ENCODE measurements at places on chromosomes 2 and 18.

GRCh38 chr18:10284540-10285282, 169.7 kb upstream of the APCDD1 start:
- no peak for DNase-seq

- DNase-seq: no peak
These were observed 246.3 kb upstream of the NRP2 start for GRCh38 chr2:205435970-205436369.

GRCh38 chr2:229044581-229044980, 226.5 kb downstream of the PID1 start:
- DNase-seq: no peak

DNA sequence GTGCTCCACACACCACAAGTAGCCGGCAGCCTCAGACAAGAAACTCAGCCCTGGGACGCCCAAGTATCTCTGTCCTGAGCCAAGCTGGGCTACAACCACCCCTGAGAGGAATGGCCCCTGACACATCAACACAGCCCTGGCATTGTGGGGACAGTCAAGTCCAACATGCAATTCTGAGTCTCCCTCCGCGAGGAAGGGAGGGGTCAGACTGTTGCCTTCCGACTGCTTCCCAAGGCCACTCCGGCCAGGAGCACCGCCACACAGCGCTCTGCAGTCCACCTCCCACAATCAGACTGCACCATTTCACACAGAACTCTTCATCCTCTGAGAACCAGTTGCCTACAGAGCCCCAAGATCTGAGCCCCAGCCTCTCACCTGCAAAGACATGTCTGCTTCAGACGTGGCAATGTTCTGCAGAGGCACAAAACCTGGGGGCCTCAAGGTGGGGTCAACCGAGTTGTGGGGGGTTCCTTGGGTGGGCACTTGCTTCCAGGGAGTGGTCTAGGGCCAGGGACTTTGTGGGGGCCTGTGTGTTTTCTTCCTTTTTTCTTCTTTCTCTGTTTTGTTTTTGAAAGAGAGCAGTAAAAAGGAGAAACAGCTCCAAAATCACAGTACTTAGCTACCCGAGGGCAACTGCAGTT, 76.7 kb upstream of the SALL3 start:
- DNase-seq: no peak

- no peak for DNase-seq
These were observed 191.5 kb upstream of the FANCL start for GRCh38 chr2:58432491-58433170.

DNA sequence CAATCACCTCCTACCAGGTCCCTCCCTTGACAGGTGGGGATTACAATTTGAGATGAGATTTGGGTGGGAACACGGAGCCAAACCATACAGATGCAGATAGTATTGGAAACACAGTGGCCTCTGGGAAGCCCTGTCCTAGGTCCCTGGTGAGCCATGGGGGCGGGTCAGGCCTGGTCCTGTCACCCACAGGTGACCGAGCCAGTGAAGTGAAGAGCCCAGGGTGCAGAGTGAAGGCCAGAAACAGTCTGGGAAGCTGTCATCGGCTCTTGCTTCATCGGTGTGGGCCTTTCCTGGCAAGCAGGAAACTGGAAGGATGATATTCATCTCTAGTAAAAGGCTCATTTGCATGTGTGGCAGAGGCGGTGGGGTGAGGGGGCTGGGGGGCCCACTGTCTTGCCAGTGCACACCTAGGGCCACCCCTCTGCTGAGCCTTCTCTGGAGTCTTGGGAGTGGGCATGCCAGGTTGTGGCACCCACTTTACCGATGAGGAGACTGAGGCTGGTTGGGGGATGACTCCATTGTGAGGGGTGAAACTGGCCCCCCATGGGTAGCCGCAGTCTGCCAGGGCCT, 290.6 kb downstream of the NDUFA10 start:
- no peak for DNase-seq

DNA sequence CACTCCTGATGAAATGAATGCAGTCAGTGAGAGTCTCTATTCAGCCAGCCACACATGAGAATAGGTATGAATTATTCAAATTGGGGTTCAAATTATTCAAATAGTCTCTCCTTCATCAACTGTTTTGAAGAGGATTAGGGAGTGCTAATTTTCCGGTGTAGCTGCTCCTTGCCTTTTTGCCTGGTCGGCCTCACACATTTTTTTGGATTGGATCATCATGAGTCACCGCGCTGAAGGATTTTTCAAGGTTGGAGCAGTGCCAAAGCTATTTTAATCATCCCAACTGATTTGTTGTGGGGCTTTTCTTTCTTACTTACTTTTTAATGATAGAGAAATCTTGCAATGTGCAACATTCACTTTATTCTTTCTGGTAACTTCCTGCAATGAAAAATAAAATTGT, 2.4 kb upstream of the DTNA start:
- no peak for DNase-seq

DNA sequence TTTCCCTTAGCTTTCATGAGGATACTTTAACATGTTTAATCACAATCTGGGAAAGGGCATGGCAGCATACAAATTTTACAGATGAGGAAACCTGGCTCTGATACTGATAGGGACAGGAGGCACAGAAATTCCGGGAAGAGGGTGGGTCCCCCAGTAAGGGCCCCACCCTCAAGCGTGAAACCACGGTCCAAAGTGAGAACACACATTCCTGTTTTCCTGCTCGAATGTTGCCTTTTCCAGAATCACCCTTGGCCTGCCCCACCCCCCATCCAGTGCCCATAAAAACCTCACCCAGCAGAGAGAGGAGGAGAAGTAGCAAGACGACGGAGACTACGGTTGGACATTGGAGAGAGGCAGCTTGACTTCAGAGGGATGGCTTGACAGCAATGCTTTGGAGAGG, 98.2 kb downstream of the HIBCH start:
- no peak for DNase-seq

- no peak for DNase-seq
These were observed 34.4 kb downstream of the LGALSL start for GRCh38 chr2:64488050-64488974.

DNA sequence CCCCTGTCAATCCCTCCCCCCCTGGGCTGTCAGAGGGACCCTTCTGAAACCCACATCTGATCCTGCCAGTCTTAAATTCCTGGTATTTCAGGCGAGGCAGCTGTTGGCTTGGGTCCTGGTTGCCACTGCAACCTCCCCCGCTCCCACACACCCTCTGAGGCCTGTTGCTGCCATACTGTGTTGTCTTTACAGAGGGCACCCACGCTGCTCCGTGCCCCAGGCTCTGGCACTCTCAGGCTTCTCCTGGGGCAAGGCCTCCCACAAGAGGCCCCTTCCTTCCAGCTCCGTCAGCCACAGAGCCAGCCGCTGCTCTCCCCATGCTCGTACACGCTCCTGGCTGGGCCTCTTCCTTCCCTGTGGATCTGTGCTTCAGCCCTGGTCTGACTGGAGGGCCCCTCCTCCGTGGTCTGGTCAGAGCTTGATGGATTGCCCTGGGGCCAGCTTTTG, 8.6 kb downstream of the CABLES1 start:
- no peak for DNase-seq

- DNase-seq: no peak
These were observed 108.1 kb upstream of the CREB1 start for GRCh38 chr2:207421671-207422070.

DNA sequence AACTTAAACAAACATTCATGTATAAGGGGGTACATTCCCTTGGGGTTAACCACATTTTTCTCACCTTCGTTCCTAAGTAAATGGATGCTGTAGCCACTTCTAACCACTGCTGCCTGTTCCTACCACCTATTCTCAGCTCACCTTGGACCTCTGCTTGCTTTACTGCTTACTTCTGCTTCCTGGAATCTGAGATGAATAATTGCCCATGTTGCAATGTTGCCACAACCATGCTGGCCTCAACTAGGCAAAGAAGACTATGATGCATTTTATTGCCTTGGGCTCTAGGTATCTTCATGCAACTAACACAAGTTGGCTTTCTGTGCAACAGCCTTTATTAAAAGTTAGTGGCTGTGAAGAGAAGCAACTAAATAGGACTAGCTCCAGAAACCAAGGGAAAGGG, 106.3 kb upstream of the TCF4 start:
- no peak for DNase-seq

DNA sequence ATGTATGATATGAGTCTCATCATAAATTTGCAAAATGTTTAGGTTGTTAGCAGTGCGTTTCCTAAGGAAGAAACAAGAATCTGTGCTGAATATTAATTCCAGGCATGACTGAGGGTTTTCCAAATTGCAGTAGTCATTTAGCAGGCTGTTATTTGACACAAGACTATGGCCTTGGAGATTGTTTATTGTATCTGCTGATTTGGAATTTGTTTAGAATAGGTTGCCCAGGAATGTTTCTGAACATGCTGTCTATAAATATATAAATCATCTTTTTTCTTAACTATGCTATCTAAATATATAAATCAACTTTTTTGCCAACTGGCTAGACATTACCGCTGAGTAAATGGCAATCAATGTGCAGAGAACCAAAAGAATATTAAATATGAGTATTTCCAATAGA, 90.9 kb downstream of the DOK6 start:
- no peak for DNase-seq

- no peak for DNase-seq
These were observed 7.3 kb downstream of the ALPP start for GRCh38 chr2:232385660-232386489.

- DNase-seq: no peak
These were observed 634 bp downstream of the CREB1 start for GRCh38 chr2:207530160-207531031.

DNA sequence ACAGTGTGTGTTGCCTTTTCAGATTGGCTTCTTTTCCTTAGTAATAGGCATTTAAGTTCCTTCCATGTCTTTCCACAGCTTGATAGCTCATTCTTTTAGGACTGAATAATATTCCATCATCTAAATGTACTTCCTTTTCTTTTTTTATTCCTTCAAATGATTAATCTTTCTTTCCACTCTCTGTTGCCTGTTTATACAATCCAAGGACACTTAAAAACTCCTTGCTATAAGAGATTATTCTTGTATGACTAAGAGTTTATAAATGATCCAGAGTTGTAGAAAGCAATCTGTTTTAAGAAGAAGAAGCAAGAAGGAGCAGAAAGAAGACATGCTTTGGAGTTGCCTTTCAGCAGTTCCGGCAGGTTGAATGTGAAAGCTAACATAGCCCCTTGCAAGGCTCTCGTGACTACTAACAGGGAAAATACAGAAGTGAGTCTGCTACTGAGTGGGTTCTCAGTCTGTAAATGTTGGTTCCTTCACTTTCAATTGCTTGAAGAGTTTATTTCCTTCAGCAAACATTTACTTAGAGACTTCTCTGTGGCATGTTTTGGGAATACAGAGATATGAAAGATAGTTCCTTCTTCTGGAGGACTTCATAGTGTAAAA, 123.0 kb downstream of the PMAIP1 start:
- no peak for DNase-seq

DNA sequence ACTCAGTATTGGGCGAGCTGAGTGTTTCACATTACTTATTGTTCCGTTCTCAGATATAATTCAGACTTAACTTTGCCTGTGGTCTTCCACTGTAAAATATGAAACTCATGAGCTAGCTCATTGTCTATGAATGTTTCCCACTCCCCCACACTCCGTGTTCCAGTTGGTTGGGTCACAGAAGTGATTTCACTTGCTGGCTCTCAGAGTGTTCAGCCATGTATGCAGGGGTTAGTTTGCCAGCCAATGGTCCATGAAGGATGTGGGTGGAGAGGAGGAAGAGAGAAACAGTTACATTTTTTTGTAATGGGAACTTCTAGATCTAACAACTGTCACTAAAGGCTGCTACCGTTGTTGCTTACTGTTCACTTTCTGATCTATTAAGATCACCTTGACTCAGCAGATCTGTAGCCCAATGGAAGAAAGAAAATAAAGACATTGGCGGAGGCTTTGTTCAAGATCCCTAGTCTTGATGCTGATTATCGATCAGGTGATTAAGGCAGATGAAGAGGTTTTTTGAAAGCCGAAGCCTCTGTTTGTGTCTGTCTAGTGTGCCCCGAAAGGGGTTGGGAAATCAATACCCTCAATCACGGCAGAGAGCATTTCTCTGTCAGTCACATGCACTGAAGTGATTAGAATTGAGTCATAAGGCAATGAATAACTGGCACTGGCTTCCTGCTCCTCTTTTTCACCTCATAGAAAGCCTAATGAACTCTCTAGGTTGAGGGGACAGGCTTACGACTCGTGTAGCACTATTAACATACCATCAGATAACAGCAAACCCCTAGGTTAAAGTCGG, 279.7 kb upstream of the FIGN start:
- no peak for DNase-seq

DNA sequence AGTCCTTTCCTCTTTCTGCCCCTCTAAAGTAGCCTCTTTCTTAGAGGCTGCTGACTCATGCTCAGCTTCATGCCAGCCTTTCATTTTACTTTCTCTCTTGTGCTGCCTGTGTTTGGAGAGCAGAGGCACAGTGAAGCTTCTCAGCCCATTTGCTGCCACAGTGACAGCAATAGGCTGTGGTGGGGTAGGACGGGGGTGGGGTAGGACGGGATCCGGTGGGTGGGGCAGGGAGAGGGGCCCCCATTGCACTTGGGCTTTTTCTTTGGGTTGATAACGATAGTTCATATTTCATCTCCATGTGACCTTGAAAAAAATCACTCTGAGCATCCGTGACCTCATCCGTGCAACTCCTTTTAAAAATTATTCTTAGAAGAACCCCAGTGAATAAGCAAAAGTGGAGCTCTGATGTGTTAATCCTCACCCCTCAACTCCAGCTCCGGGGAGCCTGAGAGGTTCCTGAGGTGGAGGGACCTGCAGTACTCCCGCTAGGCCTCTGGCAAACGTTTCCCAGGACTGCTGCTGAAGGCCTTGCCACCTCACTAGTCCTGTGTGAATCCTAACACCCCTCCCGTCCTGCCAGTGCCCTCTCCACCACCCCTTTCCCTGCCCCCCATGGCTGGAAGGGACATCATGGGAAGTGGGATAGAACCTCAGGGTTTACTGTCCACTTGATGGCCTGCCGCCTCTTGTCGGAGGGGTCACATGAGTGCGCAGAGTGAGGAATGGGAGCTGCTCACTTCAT, 70.8 kb downstream of the INPP4A start:
- DNase-seq: no peak

DNA sequence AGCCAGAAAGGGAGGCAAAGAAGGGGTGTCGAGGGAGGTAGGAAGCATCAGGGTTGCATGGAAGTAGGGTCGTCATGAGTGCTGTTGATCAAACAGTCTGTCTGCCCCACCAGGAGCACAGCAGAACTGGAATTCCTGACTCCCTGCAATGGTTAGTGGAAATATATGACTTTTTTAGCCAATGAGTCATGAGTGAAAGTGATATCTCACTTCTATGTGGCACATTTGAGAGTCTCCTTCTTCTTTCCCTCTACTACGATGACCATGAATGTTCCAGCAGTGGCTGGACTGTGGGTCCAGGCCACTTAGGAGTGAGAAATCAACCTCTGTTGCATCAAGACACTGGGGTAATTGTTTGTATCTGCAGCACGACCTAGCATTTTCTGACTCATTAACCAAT, 199.5 kb downstream of the TTC32 start:
- DNase-seq: no peak

- DNase-seq: no peak
These were observed 8.6 kb upstream of the COBLL1 start for GRCh38 chr2:164850235-164850634.

- DNase-seq: no peak
These were observed 109.2 kb upstream of the SESTD1 start for GRCh38 chr2:179373816-179374215.

GRCh38 chr18:64929036-64929435, 780.1 kb upstream of the LINC00305 start:
- DNase-seq: no peak

GRCh38 chr2:207540431-207540830, 10.7 kb downstream of the CREB1 start:
- DNase-seq: no peak
